CD4-positive, alpha-beta T cell treated with Interleukin-1 beta for 1 hour (primary cell): ENCODE measurements at places on chromosomes 12 and 14.

DNA sequence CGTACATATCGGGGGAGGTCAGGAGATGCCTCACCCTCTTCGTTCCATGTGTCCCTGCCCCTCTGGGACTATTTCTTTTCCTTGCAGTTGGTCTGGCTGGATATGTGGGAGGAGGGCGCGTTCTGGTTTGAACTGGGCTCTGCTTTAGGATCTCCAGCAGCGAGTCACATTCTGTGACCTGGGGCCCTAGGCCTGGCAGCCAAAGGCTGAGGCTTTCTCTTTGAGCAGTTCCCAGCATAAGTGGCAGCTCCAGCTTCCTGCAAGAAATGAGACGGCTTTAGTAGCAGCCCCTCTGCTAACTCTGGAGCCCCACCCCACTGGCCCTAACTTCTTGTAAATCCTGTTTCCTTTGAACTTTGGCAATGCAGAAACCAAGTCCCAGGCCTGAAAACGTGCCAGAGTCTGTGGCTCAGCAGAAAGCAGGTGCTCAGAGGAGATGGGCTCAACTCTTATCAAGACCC is 274.8 kb downstream of the DPF3 start:
- no peak for DNase-seq

DNA sequence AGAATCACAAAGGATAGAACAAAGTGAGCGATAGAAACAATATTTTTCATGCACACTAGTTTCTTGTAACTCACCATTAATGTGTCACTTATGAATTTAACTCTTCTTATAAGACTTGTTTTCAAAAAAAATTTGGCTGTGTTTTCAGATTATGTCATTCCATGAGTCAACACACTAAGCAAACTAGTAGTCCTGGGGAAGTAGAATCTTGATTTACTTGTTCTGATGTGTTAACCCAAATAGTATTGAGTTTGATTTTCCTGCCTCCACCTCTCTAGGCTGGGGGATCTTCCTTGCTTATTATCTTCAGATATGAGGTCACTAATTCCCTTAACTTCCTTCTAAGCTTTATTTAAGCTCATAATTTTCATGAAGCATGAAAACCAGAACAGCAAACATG is 151.0 kb upstream of the SEL1L start:
- DNase-seq = no peak

DNA sequence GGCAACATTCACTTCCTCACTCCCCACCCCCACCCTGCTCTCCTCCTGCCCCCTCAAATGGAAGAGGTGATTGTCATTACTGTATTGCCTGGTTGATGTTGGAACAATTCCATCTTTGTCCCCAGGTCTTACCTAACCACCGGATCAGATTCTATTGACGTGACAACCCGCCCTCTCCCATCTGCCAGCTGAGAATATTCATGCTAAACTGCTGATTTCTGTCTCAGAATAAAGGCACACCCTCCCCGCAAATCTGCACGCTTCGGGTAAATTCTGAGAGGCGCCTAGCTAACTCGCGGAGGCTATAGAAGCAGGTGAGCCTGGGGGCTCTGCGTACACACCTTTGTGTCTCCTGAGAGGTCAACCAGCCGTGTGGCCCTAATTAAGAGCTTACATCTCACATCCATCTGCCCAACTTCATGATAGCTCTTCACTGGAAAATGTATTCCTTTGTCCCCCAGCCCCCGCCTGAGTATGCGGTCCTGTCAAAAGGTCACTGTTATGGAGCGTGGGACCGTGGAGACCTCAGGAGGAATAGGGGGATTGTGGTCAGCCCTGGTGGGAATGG is 1054.3 kb downstream of the VRK1 start:
- DNase-seq = no peak

GRCh38 chr12:8823565-8824300 is 1.3 kb downstream of the A2ML1 start:
- DNase-seq = peak; percentile 4

- DNase-seq = peak; percentile 77
Measured at GRCh38 chr14:99982537-99983250, 82.5 kb upstream of the EVL start.

- DNase-seq = no peak
Measured at GRCh38 chr12:112179916-112180315, 54.6 kb downstream of the TRAFD1 start.

GRCh38 chr14:64234877-64235651 is 59.1 kb downstream of the ESR2 start:
- DNase-seq = peak; percentile 17

DNA sequence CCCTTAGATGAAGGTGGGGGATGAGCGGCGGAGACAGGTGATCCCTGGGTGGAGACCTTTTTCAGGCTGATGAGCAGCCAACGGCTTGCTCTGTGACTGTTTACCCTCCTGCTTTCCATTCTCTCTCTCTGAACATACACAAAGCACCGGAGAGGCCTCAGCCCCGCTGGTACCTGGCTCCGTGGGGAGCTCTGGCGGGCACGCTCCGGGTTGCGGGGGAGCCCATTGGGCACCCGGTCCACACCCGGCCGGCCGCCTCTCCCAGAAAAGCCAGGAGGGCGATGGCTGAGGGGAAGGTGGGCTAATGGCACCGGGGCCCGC is 545 bp downstream of the SMARCC2 start:
- no peak for DNase-seq

GRCh38 chr12:132507161-132507538 is 17.2 kb downstream of the FBRSL1 start:
- DNase-seq = no peak

DNA sequence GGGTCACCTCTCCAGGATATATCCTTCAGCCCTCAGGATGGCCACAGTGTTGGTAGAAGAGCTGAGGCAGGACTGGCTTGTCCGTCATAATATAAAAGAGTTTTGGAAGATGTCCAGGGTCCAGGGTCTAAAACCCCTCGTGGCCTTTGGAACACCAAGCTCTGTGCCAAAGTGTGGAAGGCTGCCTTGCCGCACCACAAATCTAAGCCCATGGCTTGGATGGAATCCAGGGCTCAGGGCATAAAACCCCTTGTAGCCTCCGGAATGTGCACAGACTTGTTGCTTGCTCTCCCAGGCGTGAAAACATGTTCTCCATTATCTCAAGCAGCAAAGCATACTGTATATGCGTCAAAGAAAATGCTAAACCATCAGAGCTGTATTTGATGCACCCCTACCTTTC is 46.7 kb downstream of the TNFAIP2 start:
- no peak for DNase-seq
